Thoracic aorta (tissue), 2 donors: ENCODE measurements at places on chromosomes 7 and 10. TPM values are rescaled to one million over a fixed set of nuclear protein-coding genes. Genes with fewer than 3 reads are reported as not detected.

DNA sequence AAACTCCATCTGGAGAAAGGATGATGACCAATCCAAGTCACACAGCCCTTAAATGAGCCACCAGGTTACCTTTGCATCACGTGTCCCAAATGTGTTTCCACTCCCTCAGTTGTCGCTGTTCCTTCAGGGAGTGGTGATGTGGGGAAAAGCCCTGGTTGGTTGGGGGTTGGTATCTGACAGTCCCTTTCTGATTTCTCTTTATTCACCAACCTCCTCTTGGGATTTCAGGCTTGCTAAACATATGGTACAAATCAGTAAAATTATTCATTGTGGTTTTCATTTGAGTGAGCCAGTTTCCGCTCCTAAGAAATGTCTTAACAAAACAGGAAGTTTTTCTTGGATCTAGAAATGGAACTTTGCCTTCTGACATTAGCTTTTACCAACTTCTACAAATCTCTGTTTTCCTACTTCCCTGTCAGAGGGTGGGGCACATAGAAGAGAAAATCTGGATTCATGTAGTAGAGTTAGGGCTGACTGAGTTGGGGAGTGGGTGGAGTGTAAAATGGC, 40.0 kb upstream of the KMT2E start:
- DNase-seq, result no peak

GRCh38 chr7:17236171-17236570, 62.3 kb upstream of the AHR start:
- no peak for DNase-seq

DNA sequence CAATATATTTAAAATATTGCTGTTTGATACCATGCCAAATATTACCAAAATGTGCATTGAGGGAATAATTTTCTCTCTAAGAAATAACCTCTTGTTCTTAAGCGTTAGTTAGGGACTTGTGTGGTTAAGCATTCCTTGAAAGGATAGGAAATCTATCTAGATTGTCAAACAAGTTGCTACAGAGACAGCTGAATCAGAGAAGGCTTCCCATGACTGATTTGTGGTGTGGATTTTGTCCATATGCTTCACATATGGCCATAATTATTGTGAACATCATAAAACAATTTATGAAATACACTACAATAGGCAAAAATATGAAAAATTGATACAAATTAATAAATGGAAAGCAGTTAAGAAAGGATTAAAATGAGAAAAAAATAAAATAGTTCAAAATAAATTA, 96.3 kb downstream of the GNAT3 start:
- no peak for DNase-seq

GPR85 gene
- 1.3 TPM for total RNA-seq

- no peak for DNase-seq
Observed at GRCh38 chr7:371779-372545, 82.0 kb downstream of the FOXL3 start.

DNA sequence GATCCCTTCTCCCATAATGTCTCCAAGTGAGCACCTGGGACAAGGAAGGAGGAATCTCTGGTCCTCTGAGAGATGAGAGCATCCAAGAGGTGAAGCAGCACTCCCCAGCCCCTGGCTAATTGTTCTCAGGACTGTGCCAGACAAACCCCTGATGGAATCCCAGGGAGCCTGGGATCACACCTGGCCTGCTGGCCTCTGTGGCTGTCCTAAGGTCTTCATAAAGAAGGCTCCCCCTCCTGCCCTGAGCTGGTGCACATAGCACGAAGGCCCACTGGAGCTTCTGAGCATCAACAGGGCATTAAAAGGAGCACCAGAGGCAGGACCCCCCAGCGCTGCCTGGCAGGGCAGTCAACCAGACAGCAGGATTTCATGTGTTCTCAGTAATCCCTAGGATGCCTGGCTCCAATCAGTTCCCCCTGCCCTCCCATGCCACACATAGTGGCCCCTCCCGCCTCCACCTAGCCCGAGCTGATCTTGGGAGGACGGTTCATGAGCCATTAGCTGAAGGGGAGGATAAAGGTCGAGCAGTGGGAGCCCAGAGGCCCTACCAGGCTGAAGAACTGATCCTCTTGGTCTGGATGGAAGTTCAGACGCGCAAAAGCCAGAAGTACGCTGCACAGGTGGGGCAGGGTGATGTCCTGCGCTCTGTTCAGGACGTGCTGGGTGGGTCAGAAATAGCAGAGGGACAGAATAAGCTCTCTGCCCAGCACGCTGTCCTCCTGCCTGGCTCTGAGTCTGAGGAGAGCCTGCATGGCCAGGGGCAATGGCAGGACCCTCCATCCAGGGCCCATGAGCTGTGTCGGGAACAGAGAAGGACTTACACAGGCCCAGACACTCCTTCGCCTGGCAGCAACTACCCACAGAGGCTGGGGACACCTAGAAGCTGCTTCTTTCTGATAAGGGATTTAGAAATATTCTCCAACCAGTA, 8.4 kb downstream of the TBRG4 start:
- no peak for DNase-seq

CFAP69 gene
- 14.0 TPM for total RNA-seq

- DNase-seq, result no peak
Observed at GRCh38 chr7:16114633-16115032, 306.7 kb downstream of the CRPPA start.

DNA sequence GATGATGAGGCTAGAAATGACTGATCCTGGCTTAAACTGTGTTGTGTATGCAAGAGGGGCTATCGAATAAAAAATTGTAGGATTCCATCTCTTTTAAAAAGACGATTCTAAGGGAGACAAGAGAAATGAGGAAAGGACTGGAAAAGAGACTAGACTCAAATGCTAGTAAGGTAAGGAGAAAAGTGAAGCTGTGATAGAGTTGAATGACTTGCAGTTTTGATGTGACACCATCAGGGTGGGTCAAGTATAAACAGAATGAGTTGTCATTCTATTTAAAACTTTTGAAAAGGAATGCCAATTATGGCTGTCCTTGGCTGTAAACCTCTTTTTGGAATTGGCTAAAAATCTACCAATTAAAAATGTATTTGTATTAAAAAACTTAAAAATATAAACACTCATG, 184.5 kb upstream of the PHF14 start:
- no peak for DNase-seq

MAGI2 gene
- total RNA-seq, result 18.3 TPM

DYNC1I1 gene
- 24.6 TPM for total RNA-seq

DNA sequence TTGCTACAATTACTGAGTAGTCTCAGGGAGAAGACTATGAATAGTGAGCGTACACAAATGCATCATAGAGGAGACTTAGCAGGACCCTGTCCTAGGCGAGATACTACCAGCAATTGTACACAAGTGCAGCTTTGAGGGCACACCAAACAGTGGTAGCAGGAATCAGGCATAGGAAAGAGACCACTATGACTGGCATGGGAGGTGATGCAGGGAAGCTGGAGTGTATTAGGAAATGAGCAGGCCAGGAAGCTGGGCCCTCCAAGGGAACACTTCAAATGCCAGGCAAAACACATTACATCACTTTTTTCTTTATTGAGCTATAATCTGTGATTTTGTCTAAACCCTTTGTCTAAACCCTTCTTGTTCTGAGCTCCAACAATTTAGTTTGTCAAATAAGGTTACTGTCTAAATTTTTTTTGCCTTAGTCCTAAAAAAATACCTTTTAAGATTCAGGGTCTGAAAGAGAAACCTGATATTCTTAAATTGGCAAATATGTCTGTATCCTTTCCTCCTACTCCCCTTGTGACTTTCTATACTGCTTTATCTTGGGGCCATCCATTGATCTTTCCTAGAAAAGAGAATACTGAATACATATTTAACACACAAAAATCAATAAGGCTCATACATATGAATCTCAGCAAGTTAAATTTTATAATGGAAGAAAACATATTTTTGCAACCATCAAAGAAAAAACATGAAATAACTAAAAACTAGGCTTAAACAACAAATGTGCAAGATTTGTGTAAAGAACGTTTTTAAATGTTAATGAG, 193.8 kb upstream of the PHYHIPL start:
- DNase-seq, result no peak

PODXL gene
- total RNA-seq, result 50.8 TPM

TEX47 gene
- not detected for total RNA-seq
